M059J (cell line): ENCODE measurements at places on chromosomes 6 and 20.
A peak's percentile ranks its signal among the peaks of the same experiment; 100 is the strongest.

GRCh38 chr6:158654960-158655489, 5.2 kb downstream of the SYTL3 start:
- DNase-seq: peak; percentile 89

- peak; percentile 93 for DNase-seq
Measured at GRCh38 chr20:12928755-12929401, 79.9 kb upstream of the SPTLC3 start.

DNA sequence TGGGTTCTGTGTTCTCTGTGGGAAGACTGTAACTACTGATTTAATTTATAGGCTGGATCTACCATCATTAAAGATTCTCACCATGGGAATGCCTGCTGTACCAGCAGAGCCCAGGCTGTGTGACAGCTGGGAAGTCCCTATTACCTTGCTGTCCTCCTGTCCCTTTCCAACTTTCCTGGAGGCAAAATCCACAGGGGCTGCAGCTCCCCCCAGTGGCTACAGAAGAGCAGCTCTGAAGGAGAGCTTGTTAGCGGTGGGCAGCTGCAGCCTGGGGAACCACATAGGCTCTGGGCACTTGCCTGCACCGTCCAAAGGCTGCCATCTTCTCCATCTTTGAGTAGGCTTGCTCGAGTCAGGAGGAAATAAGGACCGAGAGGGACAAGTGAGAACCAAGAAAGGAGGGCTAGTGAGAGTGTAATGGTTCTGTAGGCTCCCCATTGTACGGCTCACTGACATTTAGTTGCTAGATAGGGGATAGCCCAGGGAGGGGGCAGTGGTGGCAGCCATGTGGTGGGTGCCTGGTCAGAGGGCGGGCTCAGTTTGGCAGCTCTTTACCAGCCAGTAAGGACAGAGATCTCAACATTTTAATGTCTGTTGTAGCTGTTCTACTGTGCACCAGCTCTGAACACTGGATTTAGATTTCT, 155.1 kb upstream of the MLIP start:
- DNase-seq: peak; percentile 80

DNA sequence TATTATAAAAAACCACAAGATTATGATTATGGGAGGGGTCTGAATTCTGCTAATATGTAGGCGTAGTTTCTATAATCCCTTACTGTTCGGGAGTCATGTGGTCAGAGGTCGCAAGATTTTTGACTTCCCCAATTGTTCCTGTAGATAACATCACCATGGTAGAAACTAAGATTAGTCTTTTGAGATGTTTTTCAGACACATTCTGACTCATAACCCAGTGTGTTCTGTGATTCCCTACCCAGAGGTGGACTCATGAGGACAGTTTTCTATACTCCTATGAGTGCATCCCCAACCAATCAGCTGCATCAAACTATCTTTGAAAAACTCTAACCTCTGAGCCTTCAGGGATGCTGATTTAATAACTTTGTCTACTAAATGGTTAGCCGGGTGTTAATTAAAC, 175.5 kb downstream of the RFPL4B start:
- DNase-seq: peak; percentile 12

GRCh38 chr20:14569641-14570040, 232.2 kb upstream of the FLRT3 start:
- DNase-seq: no peak

GRCh38 chr6:168865-169455, 123.3 kb upstream of the DUSP22 start:
- peak; percentile 66 for DNase-seq

- DNase-seq: no peak
Measured at GRCh38 chr6:149056777-149057463, 260.6 kb upstream of the TAB2 start.

- peak; percentile 99 for DNase-seq
Measured at GRCh38 chr20:53939572-53940359, 130.6 kb downstream of the BCAS1 start.

- DNase-seq: peak; percentile 66
Measured at GRCh38 chr6:30206152-30206551, 7.1 kb downstream of the TRIM26 start.

GRCh38 chr6:4553387-4553786, 222.8 kb upstream of the CDYL start:
- no peak for DNase-seq

DNA sequence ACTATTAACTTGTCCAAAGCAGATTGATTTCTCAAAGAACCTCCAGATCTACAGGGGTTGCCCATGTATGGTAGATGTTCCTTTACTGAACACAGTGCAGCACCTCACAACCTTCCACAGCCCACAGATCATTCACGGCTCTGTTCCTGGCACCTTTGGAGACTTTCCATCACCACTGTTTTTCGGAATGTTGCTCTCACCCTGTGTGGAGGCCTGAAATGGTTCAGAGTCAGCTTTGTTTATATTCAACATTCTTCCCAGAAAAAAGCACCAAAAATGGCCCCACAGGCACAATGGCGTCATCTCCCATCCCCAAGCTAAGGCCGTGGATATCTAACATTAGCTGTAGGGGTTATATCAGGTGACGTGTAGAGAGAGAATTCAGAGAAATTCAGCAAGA, 74.7 kb downstream of the DHX35 start:
- no peak for DNase-seq

DNA sequence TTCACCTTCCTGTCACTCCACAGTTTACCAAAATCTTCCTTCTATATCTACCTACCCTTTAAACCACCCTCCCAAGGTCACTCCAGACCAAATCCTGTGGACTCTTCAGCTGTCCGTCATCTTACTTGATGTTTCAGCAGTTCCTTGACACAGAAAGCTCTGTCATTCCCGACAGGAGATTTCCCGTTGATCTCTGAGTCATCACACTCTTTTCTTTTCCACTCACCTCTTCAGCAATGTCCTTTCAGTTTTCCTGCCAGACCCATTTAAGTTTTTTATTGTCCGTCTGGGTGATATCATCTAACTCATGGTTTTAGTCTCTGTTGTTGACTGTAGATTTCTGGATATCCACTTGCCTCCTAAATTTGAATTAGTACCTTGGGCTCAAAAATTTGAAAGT, 69.9 kb upstream of the SCGN start:
- peak; percentile 59 for DNase-seq

DNA sequence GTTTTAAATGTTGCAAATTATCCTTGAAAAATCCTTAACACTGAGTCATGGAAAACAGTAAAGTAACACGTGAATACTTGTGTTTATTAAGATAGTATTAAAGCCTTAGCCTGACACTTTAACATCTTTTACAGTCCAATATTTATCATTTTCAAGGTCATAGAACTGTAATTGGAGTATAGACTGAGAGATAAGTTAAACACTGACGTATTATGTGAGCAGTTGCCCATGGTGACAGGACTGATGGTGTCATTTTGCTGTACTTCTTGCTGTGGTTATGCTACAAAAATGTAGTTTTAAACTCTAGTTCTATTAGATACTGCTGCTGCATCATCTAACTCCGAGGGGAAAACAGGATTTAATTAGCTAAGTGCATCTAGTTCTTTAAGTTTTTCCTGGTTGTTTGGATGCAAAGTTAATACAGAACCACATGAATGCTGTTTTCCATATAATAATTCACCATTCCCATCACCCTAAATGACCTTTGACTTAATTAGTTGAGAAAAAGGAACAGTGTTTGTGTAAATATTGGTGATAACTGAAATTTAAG, 37.8 kb downstream of the SLC2A12 start:
- no peak for DNase-seq

- DNase-seq: no peak
Measured at GRCh38 chr6:90293319-90293953, 3.2 kb downstream of the BACH2 start.

DNA sequence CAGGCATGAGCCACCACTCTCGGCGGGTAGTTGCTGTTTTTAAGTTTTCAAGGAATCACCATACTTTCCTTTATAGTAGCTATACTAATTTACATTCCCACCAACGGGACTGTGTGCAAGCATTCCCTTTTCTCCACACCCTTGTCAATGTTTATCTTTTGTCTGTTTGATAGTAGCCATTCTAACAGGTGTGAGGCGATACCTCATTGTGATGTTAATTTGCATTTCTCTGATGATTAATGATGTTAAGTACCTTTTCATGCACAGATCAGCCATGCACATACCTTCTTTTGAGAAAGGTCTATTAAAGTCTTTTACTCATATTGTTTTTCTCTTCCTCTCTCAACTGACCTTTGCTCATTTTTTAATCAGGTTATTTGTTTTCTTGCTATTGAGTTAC, 43.0 kb upstream of the CCND3 start:
- no peak for DNase-seq

- no peak for DNase-seq
Measured at GRCh38 chr6:15745781-15746180, 83.0 kb upstream of the DTNBP1 start.

DNA sequence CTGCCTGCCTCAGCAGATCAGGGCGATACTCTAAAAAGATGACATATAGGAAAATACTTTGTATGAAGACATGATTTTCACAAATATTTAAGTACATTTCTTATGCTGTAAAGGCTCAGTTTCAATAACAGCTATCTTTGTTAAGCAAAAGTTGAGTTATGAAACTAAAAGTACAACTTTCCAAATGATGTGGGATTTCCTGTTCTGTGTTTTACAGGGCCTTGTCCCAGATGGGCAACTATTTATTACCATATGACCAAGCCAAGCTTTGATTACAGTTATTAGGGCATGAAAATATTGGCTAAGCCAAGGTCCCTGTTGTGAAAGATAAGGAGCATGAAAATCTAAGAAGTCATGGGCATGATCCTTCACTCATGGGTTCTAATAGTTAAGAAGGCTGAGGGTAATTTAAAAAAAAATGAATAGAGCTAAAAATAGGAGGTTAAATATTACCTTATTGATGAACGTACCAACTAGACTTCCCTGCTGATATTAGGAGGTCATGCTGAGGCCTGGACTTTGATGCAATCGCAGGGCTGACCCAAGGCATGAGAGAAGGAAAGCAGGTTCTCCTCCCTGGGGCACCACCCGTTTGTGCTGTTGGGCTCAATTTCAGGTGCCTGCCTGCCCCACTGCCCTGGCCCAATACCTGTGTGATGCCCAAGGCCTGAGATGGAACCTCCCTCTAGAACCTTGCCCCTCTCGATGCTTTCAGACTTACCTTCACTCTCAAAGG, 294.4 kb upstream of the PRDM1 start:
- no peak for DNase-seq

DNA sequence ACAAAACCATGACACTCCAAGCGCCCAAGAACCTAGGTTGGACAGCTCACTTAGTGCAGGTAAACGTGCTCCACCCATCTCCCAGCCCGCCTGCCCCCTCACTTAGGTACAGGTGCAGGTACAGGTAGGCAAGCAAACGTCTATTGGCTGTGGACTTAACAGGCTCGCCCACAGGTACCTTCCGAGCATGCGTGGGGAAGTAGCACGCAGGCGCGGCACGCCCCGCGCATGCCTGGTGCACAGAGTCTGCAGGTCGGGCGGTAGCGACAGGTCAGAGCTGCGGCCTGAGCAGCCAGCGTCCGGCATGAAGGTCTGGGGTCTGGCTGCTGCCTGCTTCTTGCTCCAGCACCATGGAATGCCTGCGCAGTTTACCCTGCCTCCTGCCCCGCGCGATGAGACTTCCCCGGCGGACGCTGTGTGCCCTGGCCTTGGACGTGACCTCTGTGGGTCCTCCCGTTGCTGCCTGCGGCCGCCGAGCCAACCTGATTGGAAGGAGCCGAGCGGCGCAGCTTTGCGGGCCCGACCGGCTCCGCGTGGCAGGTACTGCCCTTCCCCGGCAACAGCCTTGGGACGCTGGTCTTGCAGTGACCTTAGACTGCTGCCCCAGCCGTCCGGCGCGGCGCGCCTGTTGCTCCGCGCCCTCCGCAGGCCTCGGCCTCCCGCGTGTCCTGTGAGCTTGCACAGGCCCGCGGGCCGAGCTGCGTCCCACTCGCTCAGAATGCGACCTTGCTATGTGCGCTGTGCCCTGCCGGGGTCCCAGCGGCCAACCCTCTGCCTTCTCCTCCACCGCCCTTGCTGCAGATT, at the start of gene MRS2:
Gene MRS2 (plus strand): TSS at position 240 of the 804 bp plus-strand sequence. CDS start 111 bp downstream, at position 351.
- peak; percentile 87 for DNase-seq

DNA sequence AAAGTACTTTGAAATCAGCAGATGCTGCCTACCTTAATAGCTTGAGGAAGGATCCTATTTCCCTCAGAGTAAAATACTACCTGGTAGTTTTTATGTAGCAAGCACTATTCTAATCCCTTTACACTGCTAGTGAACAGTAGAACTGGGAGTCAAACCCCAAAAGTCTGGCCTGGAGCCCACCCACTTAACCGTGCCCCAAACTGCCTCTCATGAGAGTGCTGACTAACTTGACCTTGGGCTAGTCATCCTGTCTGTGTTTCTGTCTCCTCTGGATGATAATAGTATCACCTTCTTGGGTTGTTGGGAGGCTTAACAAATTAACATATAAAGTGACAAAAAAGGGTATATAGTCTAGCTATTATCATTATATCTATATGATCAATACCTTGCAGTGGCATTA, 140.5 kb downstream of the RCAN2 start:
- DNase-seq: no peak

DNA sequence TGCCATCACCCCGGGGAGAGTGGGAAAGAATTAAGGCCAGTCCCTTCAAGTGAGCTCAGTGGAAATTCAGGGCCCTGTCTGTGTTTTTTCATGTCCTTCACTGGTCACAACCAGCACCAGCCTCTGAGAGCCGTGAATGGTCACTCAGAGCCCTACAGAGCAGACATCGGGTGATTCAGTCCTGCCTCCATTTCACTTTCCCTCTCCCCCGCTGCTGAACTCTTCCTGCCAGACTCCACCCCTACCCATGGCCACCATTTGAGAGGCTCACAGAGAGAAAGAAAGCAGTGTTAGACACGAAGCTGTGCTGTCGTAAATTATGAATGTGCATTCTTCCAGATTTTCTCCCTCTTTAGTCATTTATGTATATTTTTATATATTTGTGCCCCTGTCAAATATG, 5.4 kb downstream of the R3HDML start:
- DNase-seq: peak; percentile 51

DNA sequence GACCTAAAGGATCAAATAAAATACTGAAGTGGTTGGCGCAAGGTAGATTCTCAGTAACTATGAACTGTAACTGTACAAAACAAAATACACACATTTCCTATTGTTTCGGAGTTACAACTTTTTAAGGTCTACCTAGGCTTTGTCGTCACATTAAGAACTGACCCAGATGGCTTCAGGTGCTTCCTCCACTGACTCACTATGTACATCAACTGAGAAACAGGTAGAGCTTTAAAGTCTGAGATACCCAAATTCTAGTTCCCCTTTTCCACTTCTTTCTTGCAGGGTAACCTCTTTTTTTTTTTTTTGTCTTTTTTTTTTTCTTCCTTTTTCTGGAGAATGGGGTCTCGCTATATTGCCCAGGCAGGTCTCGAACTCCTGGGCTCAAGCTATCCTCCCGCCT, 5.5 kb downstream of the SNRPB start:
- no peak for DNase-seq

GRCh38 chr6:1226277-1227099, 85.4 kb upstream of the FOXQ1 start:
- DNase-seq: no peak

GRCh38 chr6:157655139-157655538, 167.9 kb upstream of the SNX9 start:
- DNase-seq: no peak
